Stimulated activated CD8-positive, alpha-beta memory T cell treated with anti-CD3 and anti-CD28 coated beads, Interleukin-15, amount 100 ng/mL, for 48 hours (primary cell): ENCODE measurements at places on chromosomes 7 and 10.

DNA sequence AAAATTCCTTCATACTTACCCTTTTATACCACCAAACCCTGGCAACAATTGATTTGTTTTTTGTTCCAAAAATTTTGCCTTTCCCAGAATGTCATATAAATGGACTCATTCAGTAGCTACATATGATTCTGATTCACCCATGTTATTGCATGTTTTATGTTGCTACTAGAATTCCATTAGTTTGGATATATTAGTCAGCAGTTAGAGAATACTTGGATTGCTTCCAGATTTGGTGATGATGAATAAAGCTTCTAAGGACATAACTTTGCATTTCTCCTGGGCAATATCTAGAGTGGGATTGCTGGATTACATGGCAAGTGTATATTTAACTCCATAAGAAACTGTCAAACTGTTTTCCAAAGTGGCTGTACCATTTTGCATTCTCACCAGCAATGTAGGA, 806.9 kb downstream of the DNAJB9 start:
- DNase-seq, result no peak

GRCh38 chr7:91957823-91958222, 17.2 kb downstream of the AKAP9 start:
- DNase-seq, result no peak

GRCh38 chr7:5541087-5541992, 117.7 kb upstream of the TNRC18 start:
- DNase-seq, result no peak

DNA sequence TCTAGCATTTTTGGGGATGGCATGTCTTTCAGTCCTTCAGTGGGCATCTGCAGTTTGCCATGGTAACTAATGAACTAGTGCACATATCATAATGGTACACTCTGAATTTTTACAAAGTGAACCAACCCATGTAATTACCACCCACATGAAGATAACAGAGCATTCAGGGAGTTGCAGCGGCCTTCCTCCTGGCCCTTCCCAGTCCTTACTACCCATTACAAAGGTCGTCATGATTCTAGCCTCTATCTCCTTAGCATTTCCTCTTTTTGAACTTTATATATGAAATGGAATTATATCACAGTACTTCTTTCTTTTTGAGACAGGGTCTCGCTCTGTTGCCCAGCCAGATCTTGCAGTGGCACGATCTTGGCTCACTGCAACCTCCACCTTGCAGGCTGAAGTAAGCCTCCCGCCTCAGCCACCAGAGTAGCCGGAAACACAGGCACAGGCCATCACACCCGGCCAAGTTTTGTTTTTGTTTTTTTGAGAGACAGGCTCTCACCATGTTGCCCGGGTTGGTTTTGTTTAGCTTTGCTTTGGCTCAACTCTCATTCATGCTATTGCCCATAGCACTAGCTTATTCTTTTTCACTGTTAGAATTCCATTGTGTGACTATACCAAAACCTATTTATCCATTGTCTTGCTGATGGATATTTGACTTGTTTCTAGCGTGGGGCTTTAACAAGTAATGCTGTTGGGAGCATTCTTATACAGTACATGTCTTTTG, 79.2 kb downstream of the APBB1IP start:
- DNase-seq, result no peak

GRCh38 chr10:80596391-80597257, 58.9 kb downstream of the SH2D4B start:
- no peak for DNase-seq

DNA sequence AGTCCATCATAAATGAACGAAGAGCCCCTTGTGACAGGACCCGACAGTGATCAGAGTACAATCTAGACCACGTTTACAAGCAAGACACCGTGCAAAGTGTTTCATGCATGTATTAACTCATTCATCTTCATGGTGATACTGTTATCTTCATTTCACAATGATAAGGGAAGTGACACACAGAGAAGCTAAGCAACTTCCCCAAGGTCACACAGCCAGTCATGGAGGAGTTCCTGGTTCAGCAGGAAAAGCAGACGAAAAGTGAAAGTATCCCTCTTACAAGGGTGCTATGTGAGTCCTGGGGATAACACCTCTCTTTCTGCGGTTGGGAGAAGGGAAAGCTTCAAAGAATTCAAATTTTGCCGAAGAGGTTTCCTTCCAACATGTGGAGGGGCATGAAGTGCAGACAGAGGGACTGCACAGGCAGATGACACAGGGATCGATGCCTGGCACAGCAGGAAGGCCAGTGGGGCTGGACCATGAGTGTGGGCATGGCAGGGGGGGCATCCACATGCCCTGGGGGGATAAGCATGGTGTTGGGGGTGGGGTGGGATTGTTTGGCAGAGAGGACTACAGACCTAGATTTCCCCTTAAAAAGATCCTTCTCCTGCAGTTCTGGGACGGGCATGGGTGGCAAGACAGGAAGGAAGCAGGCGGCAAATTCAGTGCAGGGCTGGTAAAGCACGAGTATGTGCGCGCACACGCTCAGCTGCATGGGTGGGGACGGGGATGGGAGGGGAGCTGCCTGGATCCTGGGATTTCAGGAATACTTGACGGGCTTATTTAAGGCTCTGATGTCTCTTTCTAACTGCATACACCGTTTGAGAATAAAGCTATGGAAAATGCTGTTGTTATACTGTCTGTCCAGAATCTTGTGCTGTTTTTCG, 33.5 kb upstream of the DDC start:
- DNase-seq, result no peak

- no peak for DNase-seq
Measured at GRCh38 chr10:63236113-63236935, 103.2 kb downstream of the NRBF2 start.

- no peak for DNase-seq
Measured at GRCh38 chr10:103890194-103890658, 27.8 kb downstream of the STN1 start.

DNA sequence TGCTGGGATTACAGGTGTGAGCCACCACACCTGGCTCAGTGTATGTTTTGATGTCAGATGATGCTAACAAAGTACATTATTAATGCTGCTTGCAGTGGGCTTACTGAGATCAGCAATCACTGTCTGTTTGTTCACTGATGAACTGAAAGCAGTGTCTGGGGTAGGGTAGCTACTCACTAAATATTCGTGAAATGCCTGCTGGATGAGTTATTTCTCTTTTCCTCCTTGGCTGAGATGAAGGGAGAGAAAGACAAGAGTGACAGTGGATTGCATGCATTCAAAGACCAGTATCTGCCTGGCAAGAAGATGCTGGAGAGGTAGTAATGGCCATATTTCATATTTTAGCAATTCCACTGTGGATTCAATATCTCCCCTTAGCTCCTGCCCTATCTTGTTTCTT, 32.3 kb downstream of the FAM107B start:
- DNase-seq, result no peak

DNA sequence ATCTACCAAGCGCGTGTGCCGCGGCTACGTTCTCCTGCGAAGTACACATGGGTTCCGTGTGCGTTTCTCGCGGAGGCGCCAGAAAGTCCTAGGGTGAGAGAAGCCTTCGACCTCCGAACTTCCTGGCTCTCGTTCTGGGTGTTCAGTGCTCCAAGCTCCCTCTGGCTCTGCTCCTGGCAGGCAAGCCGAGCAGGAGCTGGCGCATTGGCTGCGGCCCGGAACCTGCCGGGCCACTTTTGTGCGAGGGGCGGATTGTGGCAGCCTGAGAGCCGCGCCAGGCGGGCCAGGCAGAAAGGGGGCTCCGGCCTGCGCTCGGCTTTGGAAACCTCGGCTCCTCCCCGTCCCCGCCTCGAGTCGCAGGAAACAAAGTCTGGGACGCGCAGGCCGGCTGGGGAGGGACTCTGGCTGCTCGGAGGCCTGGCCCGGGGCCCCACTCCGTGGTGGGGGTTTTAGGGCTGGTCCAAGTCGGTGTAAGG, 9.6 kb downstream of the EMX2 start:
- DNase-seq, result no peak

DNA sequence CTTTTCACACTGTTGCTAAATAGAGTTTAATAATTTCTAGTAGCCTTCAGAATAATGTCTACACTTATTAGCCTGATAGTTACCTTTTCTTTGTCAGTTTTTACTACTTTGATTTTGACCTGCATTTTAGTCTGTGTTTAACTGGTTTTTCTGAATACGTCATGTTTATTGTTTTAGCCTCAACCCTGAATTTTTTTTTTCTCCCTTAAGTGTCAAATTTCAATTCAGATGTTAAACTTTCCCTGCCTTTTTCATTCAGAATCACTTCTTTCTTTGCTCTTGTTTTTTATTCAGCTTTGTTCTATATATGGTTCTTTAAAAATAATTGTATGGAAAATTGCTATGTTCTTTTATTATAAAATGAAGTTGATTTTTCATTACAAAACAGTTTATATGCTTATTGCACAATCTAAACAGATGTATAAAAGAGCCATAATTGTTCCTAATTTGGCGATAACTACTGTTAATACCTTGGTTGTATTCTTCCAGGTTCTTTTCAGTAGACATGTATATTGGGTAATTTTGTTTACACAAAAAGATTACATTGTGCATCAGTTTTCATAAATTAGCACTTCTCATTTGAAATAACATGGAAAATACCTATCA, 159.7 kb downstream of the ADK start:
- no peak for DNase-seq

GRCh38 chr10:58457761-58458616, 54.7 kb upstream of the BICC1 start:
- DNase-seq, result no peak

DNA sequence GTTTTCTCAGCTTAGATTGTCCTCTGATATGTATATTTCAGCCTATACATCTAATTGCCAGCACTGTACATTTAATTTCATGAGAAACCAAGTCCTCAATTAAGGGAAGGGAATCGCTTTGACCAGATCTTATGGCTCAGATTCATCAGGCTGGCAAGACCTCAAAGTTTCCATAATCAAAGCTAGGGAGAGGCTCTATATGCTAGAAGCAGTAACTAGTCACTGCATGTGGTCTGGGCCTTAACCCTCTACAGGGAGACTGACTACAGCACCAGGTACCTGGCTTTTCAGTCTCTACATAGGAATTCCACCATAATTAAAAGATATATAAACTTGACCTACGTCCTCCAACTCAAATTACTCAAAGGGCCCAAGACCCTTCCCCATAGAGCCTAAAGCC, 97.4 kb upstream of the JAZF1 start:
- DNase-seq, result no peak

DNA sequence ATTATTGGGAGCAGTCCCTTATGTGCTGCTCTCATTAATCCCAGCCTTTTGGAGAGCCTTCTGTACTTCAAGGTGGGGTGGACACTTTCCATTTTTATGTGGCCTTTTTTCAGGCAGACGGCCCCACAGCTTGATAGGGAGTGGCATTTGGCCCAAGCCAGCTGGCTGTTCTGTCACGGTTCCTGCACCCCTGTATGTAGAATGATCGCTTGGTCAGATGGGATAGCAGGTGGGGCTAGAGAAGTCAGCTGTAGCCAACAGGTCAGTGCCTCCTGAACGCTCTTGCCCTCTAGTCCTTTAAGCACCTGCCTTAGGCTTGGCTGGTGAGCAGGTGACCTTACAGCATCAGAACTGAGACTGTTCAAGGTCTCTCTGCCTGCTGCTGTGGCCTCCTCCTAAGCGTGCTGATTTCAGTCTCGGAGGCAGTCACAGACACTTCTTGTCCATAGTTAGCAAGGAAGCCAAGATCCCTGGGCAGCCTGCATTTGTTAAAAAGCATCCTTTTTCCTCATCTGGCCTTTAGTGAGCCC, 95.3 kb downstream of the LRRC4 start:
- DNase-seq, result no peak

- DNase-seq, result no peak
Measured at GRCh38 chr10:118482393-118483331, 112.8 kb downstream of the PRLHR start.

- DNase-seq, result no peak
Measured at GRCh38 chr7:141630621-141631020, 71.3 kb downstream of the DENND11 start.

DNA sequence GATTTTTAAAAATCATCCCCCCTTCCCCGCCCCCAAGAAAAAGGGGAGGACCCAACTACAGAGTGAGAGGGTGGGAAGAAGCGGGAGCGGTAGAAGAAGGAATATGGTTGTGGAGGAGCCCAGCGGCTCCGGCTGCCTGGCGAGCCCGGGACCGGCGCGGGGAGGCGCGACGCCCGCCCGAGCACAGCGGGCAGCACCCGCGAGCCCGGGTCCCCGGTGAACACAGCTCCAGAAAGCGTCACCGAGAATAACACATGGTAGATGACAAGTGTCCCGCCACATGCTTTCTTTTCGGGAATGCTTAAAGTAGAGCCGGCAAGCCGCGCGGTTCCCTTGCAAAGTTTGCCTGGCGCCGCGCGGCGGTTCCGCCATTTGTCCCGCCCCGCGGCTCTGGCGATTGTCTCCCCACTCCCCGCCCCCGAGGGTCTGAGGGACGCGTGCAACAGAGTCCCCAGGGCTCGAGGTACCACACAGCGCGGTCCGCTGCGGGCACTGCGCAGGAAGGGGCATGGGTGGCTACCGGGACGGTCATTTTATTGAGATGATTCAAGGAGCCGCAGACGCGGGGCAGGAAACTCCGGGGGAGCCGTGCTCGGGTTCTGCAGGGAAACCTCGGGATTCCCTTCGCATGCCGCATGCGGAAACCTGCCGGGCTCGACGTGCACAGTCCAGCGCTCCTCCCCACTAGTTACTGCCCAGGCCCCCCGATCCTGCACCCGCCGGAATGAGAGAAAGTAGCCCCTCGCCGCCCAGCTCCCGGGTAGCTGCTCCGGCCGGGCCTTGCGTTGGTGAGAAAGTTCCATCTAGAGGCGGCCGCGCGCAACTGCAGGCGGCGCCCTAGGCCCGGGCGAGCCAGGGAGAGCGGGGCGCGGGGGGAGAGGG, 781 bp upstream of the GRM8 start:
- DNase-seq, result peak; percentile 37

GRCh38 chr7:69640925-69641594, 42.8 kb downstream of the AUTS2 start:
- no peak for DNase-seq

DNA sequence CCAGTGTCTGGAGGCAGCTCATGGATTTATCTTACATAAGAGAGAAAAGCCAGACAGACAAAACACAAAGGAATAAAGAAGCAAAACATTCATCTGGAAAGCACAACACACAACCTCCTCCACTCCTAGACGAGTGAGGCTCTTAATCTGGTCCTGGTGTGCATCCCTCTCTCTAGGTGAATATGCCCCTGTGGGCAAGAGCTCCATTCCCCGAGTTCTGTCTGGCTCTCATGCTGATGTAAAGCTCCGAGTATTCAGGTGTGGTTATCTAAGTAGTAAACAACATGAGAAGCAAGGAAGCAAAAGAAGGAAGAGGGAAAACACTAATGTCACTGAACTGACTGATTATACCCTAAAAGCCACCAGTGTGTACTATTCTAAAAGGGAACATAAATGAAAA, 47.9 kb upstream of the FEZF1 start:
- DNase-seq, result no peak

DNA sequence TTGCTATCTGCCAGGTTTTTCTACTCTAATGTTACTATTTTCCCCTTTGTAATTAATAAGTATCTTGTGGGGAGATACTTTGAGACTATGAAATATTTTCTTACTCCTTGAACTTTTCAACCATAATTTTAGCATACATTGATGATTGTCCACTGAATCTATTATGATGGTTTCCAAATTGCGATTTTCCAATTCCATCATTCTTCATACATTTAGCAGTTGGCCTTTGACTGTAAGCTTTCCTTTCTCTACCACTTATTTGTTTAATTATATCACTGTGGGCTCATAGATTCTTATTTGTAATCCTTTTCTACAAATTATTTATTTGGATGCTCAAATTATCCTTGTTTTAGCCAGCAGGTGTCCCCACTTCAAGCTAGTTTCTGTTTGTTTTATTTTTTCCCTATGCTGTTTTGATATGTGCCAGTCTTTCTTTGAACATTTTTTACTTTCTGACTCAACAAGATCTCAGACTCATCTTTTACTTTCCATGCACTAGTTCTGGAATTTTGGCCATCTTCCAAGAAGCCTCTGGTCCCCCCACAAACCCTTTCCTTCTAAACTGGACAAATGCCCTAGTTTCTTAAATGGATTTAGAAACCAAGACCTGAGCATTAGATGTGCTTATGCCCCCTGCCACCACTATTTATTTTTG, 11.4 kb upstream of the MRPS16 start:
- DNase-seq, result no peak
